Osteocyte (in vitro differentiated cells): ENCODE measurements at places on chromosomes 6 and 20. TPM values are rescaled to one million over a fixed set of nuclear protein-coding genes. Genes with fewer than 3 reads are reported as not detected.

Gene PGBD1
- total RNA-seq: 7.6 and 7.8 TPM in 2 replicates

Gene REM1
- total RNA-seq: not detected in 2 replicates

Gene C20orf144
- 0.13 and 0.37 TPM in 2 replicates for total RNA-seq

Gene BNIP5
- total RNA-seq: not detected in 2 replicates

Gene BMP7
- total RNA-seq: not detected in 2 replicates

GRCh38 chr6:32796848-32797776, 19.7 kb downstream of the HLA-DOB start:
- no peak for DNase-seq

GRCh38 chr6:169932491-169932890, 181.1 kb downstream of the ERMARD start:
- DNase-seq: no peak

GRCh38 chr6:63353286-63353630, 33.5 kb upstream of the LGSN start:
- no peak for DNase-seq

DNA sequence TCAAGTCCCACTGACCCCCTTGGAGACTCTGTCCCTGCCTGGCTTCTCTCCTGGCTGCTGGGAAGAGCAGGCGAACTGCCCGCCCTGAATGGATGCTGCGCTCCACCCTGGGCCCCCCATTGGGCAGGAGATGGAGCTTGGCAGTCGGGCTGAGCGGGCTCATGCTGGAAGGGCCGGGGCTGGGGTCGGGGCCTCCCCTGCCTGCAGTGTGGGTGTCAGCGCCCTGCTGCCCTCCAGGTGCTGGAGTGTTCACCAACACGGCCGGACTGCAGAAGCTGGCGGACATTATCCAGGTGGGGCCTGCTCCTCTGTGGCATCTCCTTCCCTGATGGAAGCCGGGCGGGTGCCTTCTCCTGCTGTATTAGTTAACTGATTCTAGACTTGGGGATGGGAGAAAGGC, 16.0 kb upstream of the TNFRSF6B start:
- no peak for DNase-seq

DNA sequence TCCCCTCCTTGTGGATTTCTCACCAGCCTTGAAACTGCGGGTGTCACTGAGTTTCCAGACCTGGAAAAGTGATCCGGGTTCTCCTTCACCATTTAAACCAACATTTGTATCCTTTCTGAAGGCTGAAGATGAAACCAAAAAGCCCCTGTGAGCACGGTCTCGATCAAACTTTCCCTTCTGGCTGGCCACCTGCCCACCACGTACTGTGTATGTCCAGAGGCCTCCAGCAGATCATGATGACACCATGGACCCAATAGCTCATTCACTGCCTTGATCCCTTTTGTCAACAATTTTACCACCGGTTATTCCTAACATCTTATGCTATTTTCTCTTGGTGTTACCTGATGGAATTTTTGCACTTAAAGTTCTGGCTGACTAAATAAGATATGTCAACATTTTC, 15.6 kb downstream of the ULBP1 start:
- DNase-seq: no peak

GRCh38 chr20:11235058-11235457, 561.3 kb upstream of the JAG1 start:
- no peak for DNase-seq

DNA sequence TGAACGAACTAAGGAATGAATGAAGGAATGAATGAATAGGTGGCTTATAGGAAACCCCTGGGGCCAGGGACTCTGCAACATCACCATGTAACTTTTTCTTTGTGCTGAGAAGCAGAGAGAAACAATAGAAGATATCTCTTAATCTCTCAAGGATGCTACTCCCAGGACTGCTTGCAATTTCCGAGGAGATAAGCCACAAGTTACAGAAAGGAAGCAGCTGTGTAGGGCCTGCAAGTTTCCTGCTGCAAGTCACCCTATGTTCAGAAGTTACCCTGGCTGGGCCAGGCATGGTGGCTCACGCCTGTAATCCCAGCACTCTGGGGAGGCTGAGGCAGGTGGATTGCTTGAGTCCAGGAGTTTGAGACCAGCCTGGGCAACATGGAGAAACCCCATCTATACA, 7.3 kb upstream of the MAVS start:
- DNase-seq: no peak

GRCh38 chr20:54339093-54339492, 131.2 kb downstream of the PFDN4 start:
- DNase-seq: no peak

- DNase-seq: no peak
Observed at GRCh38 chr6:138652824-138653223, 120.7 kb upstream of the CCDC28A start.

DNA sequence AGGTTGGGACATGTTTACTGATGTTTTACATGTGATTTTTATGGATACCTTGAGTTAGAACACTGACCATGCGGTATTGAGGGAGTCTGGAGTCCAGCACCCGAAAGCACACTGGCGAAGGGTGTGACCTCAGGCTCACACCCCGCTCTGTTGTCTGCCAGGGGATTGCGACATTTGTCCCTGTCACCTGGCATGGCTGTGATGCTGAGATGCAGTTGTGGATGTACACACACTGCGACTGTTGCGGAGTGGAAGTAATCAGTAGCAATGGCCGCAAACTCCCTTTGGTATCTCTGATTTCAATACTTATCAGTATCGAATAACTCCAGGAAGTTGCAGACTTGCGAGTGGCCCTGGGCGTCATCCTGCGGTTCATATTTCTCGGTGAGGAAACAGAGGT, 43.2 kb downstream of the CDH4 start:
- no peak for DNase-seq

DNA sequence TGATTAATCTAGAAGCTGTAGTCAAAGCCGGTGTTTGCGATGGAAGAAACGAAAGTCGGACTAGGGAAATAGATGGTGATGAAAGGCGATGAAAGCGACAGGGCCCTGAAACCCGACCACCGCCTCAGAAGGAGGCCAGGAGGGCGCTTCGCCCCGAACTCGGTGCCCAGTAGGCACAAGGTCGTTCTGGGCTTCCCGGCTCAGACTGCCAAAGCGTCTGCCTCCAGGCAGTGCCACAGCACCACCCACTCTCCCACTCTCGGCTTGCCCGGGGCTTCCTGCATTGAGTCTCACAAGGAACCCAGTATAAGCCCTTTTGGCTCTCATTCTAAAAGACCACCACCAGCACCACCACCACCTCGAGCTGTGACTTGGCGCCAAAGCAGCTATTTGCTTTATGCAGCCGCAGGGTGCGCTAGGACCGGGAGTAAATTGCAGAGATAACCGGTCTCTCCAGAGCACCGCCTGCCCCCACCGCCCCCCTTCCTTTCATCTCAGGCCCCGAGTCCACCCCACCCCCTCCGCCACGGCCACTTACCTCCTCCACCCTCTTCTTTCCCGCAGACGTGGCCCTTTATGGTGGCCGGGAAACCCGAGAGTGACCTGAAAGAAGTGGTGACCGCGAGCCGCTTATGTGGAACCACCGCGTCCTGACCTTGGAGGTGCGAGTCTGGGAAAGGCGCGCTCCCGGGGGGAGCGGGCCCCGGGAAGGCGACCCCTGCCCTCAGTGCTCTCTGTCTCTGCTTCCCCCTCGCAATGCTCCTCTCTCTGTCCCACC, 2.4 kb downstream of the TCF21 start:
- no peak for DNase-seq

GRCh38 chr6:5424726-5425125, 163.4 kb downstream of the FARS2 start:
- no peak for DNase-seq

DNA sequence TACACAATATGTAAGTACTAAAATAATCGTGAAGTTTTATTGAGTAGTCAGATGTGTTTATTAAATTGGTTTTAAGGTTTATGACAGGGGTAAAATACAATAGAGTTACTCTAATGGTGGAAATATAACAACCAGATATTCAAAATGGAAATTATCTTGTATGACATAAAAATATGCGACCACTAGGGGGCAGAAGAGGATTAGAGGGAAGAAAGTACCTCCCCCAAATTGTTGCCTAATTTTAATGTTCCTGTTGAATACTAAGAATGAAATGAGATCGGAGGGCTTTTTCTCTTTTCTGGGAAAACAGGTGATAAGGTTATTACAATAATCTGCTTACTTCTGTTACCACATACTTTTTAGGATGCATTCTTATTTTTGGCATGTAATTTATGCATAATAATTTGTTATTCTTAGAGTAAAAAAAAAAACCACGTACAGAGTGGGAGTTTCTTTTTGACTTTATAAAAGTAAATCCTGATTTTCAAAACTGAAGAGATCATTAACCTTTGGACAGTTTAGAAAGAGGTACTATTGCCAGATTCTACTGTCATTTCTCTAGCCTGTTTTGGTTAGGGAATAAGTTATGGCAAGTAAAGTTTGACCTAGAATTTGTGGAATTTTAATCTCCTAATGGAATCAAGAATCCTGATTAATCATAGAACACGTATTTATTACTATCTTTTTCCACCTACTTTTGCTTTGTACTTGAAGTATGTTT, 159.2 kb downstream of the CD109 start:
- DNase-seq: no peak

DNA sequence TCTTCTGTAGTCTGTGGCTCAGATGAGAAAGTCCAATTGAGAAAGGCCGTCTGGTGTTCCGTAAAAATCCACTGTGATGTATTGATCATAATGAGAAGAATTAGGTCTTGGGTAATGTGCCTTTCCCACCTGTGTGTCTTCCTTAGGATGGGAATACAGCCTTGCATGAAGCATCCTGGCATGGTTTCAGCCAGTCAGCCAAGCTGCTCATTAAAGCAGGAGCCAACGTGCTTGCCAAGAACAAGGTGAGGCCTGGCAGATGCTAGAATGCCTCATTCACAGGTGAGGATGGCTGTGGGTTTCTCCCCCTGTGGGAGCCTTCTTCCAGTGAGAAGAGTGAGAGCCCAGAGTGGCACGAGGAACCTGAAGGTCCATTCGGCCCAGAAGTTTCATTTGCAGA, 32.7 kb downstream of the LYRM2 start:
- DNase-seq: no peak
